ENCODE measurements at places on chromosomes 16 and 17.

DNA sequence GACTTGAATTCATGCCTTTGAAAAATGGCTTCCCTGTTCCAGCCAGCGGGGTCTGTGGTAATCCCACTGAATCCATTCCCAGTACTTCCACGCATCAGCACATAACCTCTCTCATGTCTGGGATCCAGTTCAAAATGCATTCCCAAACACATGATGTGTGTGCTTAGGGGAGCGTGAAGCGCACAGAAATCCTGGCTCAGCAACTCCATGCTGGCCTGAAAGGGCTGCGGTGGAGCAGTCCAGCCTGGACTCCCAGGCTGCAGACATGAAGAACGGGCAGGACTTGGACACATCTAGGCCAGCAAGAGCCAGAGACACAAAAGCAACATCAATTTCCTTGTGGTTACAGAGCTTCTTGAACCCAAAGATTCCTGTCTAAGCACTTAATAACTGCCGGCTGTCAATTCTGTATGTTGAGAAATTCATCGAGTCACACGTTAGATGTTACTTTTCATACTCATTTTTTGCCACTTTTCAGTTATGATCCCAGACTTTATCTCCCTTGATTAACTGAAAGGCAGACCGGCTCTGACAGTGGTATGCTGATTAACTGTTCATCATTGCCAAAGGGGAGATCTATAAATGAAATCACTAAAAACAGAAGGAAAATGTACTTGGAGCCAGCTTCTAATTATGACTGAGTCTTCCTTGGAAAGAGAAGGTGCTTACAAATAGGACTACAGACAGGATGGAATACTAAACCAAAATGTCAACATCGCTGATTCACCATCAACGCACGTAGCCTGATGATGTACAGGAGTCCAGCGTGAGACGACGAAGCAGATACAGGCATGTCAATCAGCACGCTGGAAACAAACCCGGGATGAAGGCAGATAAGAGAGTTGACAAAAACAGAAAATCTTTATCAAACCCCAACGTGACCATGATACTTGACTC, 23.0 kb downstream of the NSMCE1 start:
- no peak for DNase-seq

GRCh38 chr16:1667271-1667670, 10.8 kb upstream of the JPT2 start:
- no peak for DNase-seq

DNA sequence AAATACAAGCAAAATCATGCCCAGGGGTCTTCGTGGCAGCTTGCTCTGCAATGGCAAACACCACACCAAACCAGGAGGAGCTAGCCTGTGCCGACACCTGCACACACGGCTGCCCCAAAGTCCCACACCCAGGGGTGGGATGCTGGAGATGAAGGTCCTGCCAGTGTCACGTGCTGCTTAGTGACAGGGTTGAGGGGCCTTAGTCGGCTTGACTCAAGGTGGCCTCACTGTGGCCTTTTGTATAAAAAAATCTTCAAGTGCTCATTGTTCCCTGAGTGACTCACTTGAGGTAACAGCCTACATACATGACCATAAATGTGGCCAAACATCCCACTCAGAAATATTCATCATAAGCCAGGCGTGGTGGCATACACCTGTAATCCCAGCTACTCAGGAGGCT, 7.3 kb downstream of the TRIM65 start:
- DNase-seq, result no peak

DNA sequence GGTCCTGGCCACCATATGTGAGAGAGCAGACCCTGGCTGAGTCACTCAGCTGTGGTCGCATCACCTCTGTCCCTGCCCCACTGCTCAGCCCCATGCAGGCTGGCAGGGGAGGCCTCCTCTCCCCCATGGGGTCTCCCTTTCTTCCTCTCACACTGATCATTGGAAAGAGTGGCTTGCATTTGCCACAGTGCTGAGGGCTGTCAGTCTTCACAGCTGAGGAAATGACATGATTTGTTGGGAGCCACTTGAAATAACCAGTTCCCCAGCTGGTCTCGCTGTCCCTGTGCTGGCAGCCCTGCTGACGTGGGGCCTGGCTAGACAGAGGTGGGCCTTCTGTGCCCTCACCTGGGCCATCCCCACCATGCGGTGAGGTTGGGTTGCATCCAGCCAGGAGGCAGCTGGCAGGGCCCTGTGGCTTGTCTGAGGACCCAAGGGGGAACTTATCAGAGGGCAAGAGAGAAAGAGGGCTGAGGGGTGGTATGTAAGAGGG, 30.1 kb upstream of the MED9 start:
- DNase-seq, result no peak

GRCh38 chr17:83138820-83139219, 59.4 kb downstream of the METRNL start:
- no peak for DNase-seq

DNA sequence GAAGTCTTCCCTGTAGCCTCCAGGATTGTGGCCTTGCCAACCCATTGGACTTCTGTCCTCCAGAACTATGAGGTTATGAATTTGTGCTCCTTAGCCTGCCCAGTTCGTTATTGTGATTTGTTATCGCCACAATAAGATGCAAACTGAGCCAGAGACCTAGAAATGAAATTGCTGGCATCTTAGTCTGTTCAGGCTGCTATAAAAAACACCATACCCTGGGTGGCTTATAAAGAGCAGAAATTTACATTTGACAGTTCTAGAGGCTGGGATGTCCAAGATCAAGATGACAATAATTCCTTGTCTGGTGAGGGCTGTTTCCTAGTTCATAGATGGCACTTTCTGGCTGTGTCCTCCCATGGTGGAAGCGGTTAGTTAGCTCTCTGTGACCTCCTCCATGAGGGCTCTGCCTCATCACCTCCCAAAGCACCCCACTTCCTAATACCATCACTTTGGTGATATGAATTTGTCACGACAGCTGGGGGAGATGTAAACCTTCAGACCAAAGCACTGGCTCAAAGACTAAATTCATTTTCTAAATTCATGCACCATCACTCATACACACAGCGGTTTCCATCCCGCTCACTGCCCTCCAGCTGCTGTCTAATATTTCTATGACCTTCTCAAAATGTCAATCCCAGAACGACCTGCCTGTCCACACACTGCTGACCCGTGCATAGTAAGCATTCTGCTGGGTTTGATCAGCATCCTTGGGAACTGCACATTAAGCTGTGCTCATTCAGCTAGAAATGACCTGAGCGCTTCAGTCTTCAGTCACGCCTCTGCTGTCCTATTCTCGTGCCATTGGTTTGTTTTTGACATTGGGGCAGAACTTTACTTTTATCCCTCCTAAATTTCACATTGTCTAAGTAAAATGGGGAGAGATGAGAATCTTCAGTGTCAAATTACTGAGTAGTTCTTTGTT, 36.6 kb downstream of the GINS3 start:
- DNase-seq, result no peak

DNA sequence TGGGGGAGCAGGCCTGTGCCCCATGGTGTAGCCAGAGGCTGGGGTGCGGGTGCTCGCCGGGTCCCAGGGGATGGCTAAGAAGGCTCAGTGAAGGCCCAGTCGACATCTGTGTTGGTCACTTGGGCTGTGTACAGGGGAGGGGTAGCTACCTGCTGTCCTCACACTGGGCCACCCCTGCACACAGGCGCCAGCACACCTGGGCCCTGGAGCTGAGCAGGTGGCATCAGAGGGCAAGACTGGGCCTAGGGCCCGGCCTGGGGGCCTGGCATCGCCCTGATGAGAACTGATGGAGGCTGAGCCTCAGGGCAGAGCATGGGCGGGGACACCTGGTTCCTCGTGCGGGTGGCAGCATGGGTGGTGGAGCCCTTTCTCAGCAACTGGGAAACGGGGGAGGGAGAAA, 870 bp upstream of the CTRB2 start:
- no peak for DNase-seq

DNA sequence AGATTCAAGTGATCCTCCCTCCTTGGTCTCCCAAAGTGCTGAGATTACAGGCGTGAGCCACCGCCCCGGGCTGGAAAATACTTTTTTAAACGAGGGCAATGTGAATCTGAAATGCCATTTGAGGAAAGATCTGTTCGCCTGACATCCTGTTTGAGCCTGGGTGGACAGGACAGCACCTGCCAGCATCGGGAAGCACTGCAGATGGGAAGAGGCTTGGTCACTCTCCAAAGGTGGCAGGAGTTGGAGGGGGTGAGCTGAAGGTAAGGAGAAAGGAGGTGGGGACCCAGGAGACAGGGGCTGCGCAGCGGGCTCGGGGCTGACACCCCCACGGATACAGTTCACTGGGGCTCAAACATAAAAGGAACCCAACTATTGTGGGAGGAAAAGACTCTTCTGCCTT, 3.9 kb upstream of the BIRC5 start:
- no peak for DNase-seq

DNA sequence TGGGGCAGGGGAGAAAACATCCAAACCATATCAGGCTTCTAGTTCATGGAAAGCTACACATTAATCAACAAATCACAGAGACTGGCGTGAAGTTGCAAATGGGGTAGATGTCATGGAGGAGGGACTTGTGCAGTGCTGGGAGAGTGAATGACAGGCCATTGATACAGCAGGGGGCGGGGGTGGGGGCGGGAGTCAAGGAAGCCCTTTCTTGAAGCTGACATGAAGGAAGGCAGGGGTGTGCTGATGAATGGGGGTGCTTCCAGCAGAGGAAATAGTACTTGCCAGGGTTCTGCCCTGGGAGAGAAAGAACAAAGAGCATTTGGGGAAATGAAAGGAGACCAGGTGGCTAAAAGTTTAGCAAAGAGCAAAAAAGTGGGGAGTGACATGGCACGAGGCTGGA, 269.9 kb downstream of the SHISA9 start:
- DNase-seq, result peak; percentile 68

DNA sequence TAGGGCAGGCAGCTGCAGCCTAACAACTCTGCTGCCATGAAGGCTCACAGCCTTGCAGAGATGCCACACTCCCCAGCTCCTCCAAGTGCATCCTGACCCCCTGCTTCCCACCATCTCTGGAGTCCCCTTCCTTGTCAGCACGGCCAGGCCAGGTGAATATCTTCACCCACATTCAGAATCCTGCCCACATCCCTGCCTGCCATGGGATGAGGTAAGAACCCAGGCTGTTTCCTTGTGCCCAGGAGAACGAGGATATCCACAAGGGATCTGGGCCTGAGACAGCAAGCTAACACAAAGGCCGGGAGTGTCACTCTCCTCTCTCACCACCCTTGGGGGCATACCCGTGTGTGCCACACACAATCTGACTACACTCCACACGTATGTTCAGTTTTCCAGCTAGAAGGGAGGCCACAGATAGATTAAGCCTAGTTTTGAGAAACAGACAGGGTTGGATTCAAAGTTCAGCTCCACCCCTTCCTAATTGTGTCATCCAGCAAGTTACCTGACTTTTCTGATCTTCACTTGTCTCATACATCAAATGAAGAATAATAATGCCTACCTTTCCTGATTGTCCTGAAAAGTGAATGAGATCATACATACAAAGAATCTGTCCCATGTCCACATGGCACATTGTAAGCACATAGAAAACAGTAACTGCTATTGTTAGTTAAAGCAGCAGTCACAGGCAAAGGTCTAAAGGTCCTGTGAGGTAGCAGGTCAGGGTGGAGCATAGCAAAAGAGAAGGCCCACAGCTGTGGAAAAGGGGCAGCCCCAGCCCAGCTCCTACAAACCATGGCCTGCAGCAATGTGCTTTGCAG, 17.4 kb upstream of the SUPT4H1 start:
- no peak for DNase-seq

GRCh38 chr17:3475251-3475685, 529 bp upstream of the ASPA start:
- no peak for DNase-seq

DNA sequence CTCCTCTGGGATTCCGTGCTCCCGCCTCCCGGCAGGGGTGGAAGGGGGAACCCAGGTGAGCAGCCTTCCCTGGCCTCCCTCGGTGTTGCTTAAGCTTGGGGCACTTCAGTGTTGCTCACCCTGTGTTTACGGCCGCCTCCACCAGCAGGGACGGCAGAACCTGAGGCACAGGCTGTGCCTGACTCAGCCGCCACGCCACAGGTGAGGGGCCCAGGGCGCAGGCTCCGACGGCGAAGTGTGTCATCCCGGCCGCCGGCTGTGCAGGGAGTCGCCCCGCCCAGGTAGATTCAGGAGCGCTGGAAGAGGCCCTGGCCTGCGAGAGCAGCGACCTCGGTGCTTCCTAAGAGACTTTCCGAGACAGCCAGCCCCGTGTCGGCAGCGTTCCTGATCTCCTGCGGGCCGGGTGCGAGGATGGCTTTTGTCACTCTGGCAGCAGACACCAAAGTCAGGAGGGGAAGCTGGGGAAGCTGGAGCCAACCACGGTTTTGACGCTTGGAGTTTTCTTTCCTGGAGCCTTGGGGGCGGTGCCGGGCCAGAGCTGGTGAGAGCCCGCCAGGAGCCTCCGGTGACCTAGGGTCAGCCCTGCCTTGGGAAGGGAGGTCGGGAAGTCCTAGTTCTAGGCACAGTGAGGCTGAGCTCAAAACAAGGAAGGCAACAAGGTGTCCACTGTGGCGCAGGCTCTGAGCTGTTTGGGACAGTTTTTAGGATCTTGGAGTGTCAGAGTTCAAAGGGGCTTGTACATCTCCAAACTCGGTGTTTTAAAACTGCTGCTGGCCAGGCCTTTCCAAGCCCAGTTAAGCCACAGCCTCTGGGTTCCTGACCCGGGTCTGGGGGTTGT, 2.1 kb downstream of the GSE1 start:
- no peak for DNase-seq

- DNase-seq, result no peak
Measured at GRCh38 chr17:8382052-8382879, 727 bp downstream of the RPL26 start.

DNA sequence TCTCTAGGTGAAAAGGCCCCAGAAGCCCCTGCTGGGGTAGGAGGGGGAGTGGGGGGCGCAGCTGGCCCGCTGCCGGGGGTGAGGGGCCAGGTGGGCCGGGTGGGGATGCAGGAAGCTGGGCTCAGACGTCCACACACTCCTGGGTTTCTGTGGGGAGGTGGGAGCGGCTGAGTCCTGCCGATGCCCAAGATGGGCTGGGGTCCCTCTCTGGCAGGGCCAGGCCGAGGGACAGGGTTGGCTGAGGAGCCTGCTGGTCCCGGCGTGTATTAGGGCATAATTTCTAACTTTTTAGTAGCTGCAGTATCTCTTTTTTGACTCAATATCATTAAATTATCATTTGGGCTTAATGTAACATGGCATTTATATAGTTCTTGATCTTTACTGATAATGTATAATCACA, 121.4 kb upstream of the CORO6 start:
- no peak for DNase-seq

- no peak for DNase-seq
Measured at GRCh38 chr17:48952904-48953303, 8.3 kb upstream of the SNF8 start.

- no peak for DNase-seq
Measured at GRCh38 chr17:56231693-56232092, 78.4 kb downstream of the ANKFN1 start.

- no peak for DNase-seq
Measured at GRCh38 chr16:65285128-65286048, 163.5 kb upstream of the CDH11 start.

- no peak for DNase-seq
Measured at GRCh38 chr16:12303653-12304052, 327.1 kb downstream of the SNX29 start.

- DNase-seq, result no peak
Measured at GRCh38 chr16:57916735-57917438, 54.0 kb downstream of the CNGB1 start.

- peak; percentile 71 for DNase-seq
Measured at GRCh38 chr16:85422196-85422631, 190.9 kb upstream of the GSE1 start.

GRCh38 chr17:12918142-12918541, 99.7 kb downstream of the ELAC2 start:
- no peak for DNase-seq

GRCh38 chr17:67059372-67059771, 15.0 kb downstream of the CACNG1 start:
- DNase-seq, result no peak

GRCh38 chr17:4944163-4944553, 4.1 kb downstream of the RNF167 start:
- no peak for DNase-seq

GRCh38 chr16:12421688-12422087, 382.0 kb downstream of the CPPED1 start:
- no peak for DNase-seq

All from caudate nucleus (tissue), 63 donors.